Germinal center (tissue), 1 donor: ENCODE measurements at places on chromosomes 5 and 9.

- DNase-seq: no peak
Measured at GRCh38 chr5:34460496-34460895, 195.6 kb upstream of the RAI14 start.

DNA sequence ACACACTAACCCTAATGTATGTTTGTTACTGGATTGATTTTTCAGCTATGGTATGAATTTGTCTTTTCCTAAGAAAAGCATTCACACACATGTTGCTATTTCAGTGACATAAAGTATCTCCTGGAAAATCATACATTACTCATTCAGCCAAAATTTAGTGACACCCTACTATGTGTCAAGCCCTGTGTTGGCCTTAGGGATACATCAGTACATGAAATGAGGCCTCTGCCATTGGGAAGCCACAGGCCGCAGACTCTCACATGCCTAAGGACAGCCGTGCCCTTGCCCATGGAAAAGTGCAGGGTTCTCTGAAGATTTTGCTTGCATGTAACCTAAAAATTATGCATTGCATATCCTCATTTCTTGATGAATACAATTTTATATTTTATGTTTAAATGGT, 5.2 kb upstream of the MARCHF6 start:
- no peak for DNase-seq

DNA sequence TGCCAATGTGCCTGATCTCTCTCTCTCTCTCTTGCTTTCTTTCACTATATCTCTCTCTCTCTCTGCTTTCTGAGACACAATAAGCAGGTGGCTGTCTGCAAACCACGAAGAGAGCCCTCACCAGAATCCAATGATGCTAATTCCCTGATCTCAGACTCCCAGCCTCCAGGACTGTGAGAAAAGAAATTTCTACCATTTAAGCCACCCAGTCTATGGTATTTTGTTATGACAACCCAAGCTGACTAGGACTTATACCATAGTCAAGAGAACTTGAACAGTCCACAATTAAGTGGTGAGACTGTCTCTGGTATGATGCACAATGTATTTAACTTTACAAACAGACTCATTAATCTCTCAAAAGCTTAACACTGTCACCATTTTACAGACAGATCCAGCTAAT, 67.0 kb downstream of the NFIB start:
- DNase-seq: no peak

GRCh38 chr5:56088431-56088949, 93.7 kb upstream of the IL6ST start:
- no peak for DNase-seq
